ENCODE measurements at places on chromosomes 11 and 22.
A peak's percentile ranks its signal among the peaks of the same experiment; 100 is the strongest.

- DNase-seq: no peak
Measured at GRCh38 chr22:43484227-43484626, 72.4 kb downstream of the MPPED1 start.

DNA sequence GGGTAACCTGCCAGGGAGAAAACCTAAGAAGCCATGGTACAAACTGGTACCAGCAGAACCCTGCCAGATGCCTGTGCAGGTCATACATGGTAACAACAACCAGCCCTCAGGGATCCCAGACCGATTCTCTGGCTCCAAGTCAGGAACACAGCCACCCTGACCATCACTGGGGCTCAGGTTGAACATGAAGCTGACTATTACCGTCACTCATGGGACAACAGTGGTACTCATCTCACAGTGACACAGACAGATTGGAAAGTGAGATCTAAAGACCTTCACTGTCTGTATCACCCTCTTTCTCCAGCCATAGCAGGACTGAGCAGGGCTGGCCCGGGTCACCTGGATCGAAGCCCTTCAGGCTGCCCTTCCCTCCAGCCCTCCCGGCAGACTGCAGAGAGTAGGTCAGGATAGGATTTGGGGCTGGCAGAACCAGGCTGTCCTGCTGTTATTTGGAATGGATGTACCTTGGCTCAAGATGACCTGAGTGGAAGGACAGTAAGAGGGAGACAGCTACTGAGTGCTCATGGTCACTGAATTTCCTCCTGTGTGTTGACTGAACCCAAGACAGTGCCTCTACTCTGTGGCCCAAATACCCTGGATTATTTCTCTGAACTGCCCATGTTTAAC is 94.7 kb downstream of the GGTLC2 start:
- no peak for DNase-seq

- DNase-seq: no peak
Measured at GRCh38 chr11:57368106-57368844, 12.7 kb downstream of the PRG3 start.

DNA sequence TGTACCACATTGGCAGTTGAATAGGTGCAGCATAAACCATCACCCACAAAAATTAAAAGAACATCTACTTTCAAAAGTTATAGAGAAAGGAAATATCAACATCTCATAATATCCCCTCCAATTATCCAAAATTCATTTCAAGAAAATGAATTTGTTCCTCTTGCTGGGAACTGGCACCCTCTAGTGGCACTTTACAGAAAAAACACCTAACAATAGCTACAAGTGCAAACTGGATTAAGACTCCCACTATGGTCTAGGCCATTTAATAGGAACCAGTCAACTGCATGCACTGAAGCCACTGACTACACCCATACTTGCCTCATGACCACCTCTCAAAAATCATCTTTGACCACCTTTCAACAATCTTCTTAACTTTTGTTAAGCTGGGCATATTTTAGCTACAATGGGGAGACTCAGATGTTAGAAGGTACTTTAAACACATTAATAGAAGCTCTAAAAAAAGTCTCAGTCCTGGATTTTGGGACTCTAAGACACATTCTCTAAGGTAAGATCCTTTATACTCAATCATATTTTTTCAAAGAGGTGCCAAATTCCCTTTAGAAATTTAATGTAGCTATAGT is 17.3 kb downstream of the TRAF6 start:
- DNase-seq: no peak

- DNase-seq: no peak
Measured at GRCh38 chr11:8242118-8242475, 21.6 kb downstream of the LMO1 start.

GRCh38 chr11:9092072-9092471 is 673 bp upstream of the SCUBE2 start:
- no peak for DNase-seq

GRCh38 chr11:81866896-81867295 is 866.8 kb downstream of the FAM181B start:
- DNase-seq: no peak

GRCh38 chr22:26483043-26483438 is 542 bp downstream of the HPS4 start:
- no peak for DNase-seq

- no peak for DNase-seq
Measured at GRCh38 chr11:27710536-27710935, 10.3 kb upstream of the BDNF start.

GRCh38 chr11:58928107-58928499 is 11.2 kb upstream of the GLYATL1 start:
- no peak for DNase-seq

DNA sequence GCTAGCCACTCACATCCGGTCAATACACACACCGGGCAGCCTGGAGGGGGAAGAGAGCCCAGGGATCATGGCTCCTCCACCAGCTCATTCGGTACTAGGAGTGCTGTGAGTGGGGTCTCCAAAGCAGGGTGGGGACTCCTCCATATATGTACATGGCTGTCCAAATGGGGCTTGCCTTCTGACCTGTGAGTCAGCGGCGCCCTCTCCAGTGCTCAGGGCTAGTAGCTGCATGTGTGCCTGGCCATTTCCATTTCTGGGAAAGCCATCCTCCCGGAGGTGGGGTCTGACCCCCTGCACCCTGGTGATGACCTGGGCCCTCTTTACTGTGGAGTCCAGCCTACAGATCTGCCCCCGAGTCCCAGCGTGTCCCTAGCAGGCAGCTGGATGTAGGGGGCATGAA is 181.9 kb downstream of the CEP164 start:
- no peak for DNase-seq

DNA sequence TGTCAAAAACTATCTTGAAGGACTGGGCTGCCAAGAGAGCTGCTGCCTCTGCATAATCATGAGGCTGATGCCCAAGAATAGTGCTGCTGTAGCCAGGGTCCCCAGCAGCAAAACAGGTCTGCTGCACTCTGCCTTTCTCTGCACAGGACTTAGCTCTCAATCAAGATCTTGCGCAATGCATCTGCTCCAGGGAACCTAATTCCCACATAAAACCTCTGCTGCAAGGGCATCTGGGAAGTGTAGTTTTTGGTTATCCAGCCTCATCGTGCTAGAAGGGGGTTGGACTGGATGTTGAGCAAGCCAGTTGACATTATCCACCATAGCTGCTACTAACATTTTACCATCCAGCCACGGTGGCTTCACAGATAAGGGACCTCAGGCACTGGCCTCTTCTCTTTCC is 192.7 kb downstream of the C11orf91 start:
- no peak for DNase-seq

DNA sequence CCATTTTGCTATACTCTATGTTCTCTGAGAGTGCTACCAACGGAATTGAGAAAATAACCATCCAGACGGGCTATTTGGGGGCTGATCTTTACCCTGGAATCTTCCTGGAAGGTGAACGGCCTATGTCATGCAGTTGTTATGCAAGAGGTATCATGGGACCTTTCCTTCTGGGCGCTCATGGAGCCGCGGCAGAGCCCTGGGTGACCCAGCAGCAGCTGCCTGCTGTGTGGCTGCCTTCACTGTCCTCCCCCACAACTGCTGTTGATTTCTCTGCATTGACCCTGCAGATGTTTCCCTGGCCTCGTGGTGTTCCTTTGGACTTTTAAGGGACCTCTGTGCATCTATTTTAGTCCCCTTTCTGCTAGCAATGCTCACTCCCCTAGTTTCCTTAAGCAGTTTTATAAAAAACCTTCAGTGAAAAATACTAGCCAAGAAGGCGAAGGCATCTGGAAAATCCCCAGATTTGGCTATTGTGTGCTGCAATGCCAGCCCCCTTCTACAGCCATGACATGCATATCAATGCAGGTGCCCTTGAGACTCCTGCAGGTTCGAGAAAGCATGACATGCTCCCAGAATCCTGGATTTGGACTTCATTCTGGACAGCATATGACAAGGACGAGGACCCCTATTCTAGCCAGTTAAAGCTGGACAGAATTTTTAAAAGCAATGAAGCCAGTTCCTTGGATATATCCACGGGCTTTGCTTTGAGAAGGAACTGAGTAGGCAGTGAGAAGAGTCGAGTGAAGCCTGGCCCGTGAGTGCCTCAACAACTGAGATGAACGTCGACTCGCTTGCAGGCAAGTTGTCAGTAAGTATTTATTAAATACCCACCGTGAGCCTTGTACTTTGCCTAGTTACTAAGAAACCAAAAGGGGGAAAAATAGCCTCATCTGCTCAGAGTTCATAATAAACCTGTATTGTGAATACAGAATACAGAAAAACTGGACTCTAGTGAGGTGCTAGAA is at the start of gene SLC25A18:
SLC25A18 (plus strand) TSS at position 593 of the 965 bp plus-strand sequence. CDS start 16,447 bp downstream, outside the sequence.
- DNase-seq: no peak

- DNase-seq: no peak
Measured at GRCh38 chr11:66076561-66076960, 6.5 kb downstream of the PACS1 start.

GRCh38 chr11:117814766-117815261 is 9.7 kb downstream of the FXYD2 start:
- peak; percentile 71 for DNase-seq

DNA sequence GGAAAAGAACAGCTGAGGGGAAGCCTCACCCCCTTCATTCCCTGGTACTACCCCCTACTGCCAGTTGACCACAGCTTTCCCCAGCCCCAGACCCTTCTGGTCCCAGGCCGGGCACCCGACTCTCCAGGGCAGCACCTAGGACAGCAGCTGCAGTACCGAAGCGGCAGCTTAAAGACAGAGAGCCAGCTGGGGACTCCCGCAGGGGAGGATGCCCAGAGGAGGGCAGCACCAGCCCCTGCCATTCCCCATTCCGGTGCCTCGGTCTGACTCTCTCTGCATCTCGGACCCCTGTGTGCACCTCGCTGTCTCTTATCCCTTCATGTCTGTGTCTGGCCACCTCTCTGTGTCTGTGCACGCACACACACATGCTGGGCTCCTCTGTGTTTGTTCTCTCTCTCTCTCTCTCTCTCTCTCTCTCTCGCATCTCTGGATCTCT is 9.4 kb downstream of the IGSF9B start:
- DNase-seq: peak; percentile 29

DNA sequence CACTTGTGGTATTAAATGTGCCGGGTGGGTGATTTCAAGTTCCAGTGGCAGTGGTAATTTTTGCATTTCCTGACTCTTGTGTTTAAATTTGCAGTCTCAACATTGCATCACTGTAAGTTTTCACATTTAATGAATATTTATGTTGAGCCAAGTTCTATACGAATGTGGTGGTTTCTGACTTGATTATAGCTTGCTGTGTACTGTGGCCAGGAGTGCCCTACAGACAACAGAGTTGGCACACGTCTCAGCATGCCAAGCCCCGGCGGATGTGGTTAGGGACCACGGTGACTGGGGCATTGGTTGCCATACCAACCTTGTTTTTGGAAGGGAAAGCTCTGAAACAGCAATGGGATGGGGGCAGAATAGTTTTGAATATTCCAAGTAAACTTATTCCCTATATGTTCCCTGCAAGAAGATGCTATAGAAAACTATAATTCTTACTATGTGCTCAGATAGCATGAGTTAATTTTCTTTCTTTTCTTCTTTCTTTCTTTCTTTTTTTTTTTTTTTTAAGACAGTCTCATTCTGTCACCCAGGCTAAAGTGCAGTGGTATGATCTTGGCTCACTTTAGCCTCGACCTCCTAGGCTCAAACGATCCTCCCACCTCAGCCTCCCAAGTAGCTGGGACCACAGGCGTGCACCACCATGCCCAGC is 16.0 kb downstream of the ZNRF3 start:
- no peak for DNase-seq

DNA sequence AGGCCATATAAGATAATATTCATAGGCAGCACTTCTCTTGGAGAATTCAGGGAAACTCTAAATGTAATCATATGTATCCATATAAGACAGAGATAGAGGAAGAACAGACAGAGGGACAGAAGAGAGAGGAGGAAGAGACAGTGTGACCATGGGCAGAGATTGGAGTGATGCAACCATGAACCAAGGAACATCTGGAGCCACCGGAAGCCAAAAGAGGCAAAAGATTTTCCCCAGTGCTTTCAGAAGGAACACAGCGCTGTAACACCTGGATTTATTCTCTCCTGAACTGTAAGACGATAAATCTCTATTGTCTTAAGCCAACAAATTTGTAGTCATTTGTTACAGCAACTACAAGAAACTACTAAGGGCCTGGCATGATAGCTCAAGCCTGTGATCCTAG is 57.7 kb downstream of the GAB2 start:
- DNase-seq: no peak

GRCh38 chr11:33778675-33779074 is 4.4 kb upstream of the FBXO3 start:
- no peak for DNase-seq

GRCh38 chr11:71481101-71481960 is 28.3 kb downstream of the NADSYN1 start:
- DNase-seq: no peak

- DNase-seq: no peak
Measured at GRCh38 chr11:69520186-69520916, 38.9 kb downstream of the LINC01488 start.

DNA sequence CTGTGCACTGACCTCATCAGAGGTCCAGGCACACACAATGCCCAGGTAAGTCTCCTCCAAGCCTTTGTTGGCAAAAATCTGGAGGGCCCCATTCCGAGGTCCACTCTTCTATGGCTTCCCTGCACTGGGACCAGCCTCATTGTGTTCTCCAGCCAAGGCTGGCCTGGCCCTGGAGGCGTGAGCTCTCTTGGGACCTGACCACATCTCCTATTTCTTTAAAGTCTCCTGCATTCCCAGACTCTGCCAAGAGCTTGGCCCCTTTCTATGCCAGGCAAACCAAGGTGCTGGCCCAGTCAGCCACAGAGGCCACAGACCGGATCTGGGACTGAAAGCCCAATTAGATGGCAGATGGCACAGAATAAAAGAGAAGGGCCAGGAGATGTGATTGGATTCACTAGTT is 55.1 kb downstream of the C11orf58 start:
- DNase-seq: no peak

- no peak for DNase-seq
Measured at GRCh38 chr11:93189462-93189861, 8.3 kb downstream of the SLC36A4 start.

DNA sequence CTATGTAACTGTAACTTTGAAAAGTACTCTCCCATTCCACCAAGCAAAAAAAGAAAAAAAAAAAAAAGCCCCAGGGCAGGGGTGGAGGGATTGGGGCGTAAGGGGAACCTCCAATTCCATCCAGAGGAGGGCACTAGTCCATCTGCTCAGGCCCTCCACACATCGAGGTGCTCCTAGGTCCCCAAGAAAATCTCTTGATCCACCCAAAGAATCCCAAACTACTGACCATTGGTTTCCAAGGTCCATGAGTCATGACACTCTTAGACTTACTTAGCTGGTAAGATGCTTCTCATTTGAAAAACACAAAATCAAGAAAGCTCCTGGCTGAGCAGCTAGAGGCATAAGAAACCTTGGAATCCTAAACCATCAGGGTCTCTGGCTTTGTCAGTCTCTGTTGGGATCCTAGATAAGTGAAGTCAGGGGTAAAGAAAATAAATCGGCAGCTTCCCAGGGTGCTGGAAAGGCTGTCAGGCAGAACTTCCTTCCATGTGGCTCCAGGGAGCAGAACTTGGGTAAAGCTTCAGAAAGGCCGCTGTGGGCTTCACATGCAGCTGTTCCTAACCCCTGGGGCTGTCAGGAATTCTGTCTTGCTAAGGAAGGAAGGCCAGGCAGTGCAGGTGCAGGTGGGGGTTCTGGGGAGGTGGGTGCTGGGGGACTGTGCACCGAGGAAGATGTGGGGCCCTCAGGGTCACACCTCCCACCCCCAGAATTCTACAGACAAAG is 49.4 kb upstream of the ADA2 start:
- no peak for DNase-seq
